ENCODE measurements at places on chromosomes 3 and 15.

DNA sequence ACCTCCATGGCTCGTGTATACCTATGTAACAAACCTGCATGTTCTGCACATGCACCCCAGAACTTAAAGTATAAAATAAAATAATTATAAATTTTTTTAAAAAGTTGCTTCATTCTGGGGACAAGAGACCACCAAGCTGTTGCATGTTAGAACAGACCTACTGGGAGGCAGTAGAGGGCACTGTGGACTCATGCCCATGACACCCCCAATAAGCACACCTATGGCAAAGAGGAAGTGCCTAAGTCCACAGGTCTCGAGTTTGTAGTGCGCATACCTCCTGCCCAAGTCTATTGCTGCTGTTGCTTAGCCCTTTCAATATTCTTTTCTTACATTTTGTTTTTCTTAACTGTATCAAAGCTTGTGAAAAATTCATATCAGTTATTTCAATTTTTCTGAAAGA is 267.9 kb upstream of the THBS1 start:
- DNase-seq: peak; percentile 5

- DNase-seq: no peak
Measured at GRCh38 chr3:25354071-25354470, 74.0 kb upstream of the RARB start.

DNA sequence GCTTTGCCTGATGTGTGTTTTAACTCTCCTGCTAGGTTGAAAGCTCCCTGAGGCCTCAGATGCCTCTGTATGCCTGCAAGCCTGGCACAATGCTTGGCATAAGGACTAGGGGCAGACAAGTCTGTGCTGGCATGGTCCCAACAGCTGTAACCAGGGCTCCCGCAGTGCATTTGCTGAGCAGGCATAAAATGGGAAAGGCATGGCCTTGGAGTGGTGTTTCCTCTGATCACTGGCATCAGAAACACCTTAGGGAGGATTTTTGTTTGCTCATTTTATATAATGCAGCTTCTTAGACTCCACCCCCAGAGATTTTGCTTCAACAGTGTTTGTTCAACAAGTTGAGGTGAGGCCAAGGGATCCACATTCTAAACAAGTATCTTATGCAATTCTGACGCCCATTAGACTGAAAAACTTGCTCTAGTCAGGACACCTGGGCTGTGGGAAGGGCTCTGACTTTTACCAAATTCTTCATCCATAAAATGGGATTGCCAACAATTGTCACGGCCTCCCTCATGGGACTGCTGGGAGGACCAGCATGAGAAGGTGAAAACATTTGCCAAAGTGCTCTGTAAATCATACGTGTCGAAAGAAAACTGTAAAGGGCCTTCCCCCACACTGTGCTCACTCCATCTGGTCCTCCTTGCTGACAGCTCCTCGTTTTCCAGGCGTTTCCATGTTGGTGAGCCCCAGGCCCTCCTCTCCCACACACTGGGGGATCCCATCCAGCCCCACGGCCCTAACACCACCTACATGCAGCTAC is 43.1 kb downstream of the STARD5 start:
- DNase-seq: peak; percentile 3

DNA sequence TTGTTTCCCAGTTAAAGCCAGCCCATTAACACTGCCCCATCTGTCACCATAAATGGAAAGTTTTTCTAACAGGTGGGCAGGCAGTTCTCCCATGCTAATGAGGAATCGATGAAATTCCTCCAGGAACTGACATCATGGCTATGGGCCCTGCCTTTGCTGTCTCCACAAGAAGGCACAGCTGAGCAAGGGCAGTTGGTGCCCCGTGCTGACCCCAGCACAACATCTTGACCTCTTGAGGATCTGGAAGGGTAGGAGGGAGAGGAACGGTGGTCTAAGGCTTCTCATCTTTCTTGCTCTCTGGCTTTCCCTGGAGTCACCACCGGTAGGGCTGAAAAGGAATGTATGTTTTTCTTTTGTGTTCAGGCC is 46.7 kb downstream of the CHCHD6 start:
- no peak for DNase-seq

DNA sequence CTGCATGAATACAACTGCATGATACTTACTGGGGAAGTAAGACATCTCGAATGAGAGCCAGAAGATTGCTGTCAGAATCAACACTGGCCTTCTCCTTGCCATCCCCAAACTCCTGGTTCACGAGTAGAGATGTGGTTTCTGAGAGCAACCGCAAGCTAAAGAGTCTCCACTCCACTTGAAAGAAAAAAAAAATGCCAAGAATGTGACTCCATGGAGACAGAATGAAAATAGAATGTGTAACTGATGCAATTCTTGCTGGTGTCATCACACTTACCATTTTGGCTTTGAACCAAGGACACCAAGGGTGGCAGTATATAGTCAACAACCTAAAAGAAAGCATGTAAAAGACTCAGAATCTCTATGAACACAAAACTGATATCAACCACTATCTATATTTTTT is 280.4 kb downstream of the ULK4 start:
- DNase-seq: no peak

DNA sequence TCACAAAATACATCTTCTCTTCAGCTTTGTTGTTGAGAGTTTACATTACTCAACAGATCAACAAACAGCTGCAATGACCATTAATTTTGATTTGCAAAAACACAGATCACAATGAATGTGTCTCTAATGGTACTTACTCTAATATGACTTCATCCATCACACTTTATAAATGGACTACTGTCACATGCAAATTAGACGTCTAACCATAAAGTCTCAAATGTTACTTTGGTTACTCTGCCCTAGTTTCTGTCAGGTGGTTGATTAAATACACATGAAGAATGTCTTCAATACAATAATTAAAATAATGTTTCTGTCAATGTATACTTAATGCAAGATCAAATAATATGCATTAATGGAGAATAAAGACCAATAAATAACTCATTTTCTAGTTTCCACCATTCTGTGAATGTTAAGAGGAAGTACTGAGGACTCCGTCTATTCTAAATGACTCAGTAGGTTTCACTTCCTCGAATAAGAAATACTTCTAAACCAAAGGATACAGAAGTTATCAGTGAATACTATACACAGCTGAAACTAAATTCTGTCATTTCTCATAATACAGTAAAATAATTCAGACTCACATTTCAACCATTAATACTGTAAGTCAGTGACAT is 145.8 kb downstream of the CBLB start:
- no peak for DNase-seq

GRCh38 chr15:98955331-98955730 is 52.3 kb downstream of the PGPEP1L start:
- no peak for DNase-seq

Measured in activated naive CD4-positive, alpha-beta T cell treated with anti-CD3 and anti-CD28 coated beads for 36 hours (primary cell).